ENCODE measurements at places on chromosomes 12 and 14.

- no peak for DNase-seq
These were observed 20.6 kb downstream of the LRTM2 start for GRCh38 chr12:1840981-1841425.

DNA sequence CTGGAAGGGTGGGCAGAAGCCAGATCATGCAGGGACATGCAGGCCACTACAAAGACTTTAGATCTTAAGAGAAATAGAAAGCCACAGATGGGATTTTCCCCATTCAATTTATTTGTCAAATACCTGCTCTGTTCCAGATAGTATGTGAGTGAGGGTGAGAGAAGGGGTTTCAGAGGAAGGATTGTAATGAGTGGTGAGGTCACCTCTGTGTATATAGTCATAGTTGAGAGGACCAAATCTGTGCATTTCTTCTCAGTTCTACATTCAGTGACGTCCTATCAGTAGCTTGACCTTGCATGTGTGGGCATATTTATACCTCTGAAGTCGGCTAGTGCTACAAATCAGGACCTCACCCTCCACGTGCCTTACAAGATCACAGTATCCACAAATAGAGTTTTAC, 31.2 kb upstream of the RBM19 start:
- no peak for DNase-seq

GRCh38 chr12:67449591-67450052, 180.5 kb downstream of the CAND1 start:
- DNase-seq = no peak

GRCh38 chr12:89695100-89695499, 13.5 kb downstream of the ATP2B1 start:
- no peak for DNase-seq

GRCh38 chr14:104558231-104559027, 21.1 kb upstream of the C14orf180 start:
- no peak for DNase-seq

DNA sequence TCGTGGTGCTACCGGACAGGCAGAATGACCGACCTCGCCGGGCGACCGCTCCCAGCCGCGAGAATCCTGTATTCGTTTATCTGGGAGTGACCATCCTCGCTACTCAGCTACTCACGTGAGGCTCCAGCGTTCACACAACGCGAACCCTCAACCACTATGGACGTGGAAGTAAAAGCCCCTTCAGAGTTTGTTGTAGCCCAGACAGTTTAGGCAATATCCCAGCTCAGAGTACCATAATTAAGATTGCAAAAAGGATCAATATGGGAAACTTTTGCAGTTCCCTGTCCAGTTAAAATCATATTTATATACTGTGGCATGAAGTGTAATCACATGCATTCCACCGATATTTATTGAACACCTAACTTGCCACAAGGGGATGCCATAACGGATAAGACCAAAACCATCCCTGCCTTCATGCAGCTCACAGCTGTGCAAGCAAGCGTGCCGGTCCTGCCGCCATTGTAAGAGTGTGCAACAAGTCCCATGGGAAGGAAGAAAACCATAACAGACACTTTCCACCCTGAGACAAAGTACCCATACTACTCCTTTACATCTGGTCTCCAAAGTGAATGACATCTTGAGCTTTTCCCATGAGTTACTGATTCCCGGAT, 938 bp upstream of the MAX start:
- no peak for DNase-seq
